ENCODE measurements at places on chromosomes 1 and 21.

GRCh38 chr1:15276691-15277446, 29.8 kb downstream of the FHAD1 start:
- DNase-seq, result no peak

- no peak for DNase-seq
Measured at GRCh38 chr1:225848030-225848955, 33.9 kb downstream of the TMEM63A start.

DNA sequence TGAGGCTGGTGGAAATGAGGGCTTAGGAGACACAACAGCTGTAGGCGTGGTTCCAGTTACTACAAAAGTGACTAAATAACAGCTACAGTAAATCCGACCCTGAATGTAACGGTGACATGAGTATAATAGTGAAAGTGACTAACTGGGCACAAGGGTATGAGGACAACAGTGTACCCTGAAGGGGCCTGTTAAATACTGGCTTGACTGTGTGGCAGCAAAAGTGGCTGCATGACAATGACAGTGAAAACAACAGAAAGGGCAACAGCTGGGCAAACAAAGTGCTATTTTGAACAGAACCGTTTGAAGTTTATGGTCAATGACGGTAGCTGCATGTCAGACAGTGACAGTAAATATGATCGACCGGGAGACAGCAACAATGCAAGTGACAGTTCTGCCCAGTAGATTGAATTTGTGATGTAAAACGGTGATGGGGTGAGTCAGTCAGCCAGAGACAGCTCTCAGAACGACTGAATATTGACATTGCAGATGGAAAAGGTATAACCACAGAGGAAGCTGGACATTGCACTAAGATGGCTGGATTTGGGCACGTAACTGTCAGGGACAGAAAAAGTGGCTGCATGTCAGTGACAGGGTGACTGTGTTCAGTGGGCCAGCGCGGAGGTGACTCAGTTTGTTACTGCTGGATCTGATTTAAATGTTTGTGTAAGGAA, 1.2 kb upstream of the ZBTB40 start:
- no peak for DNase-seq

DNA sequence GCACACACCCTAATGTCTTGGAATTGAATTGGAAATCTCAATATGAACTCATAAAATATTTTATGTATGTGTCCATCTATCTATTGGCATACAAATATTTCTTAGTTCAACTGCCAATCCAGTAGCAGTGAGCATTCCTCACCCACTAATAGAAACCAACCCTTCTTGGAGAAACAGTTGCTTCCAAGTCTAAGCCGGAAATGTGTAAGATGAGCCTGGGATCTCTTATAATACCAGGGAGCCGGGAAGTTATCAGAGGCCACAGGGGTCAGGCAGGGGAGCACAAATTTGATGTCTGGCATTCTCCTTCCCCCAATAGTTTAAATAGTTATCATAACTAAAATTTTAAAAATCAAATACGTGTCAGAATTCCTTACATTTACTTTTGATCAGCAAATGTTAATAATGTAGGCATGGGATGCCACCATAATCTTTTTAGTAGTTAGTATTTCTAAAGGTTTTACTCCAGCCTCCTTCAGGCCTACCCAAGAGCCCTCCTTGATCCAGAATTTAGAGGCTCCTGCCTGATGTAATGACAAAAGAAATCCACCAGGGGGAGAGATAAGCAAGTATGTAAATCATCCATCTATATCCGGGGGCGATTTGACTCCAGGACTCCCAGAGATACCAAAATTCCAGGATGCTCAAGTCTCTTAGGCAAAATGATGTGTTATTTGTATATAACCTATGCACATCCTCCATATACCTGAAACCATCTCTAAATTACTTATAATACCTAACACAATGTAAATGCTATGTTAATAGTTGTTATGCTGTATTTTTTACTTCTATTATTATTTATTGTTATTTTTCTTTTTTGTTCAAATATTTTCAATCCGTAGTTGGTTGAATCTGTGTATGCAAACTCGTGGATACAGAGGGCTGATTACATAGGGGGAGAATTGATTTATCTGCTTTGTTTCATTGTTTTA, 218.7 kb upstream of the COA6 start:
- no peak for DNase-seq

GRCh38 chr1:36115931-36116330, 9.1 kb downstream of the COL8A2 start:
- no peak for DNase-seq

DNA sequence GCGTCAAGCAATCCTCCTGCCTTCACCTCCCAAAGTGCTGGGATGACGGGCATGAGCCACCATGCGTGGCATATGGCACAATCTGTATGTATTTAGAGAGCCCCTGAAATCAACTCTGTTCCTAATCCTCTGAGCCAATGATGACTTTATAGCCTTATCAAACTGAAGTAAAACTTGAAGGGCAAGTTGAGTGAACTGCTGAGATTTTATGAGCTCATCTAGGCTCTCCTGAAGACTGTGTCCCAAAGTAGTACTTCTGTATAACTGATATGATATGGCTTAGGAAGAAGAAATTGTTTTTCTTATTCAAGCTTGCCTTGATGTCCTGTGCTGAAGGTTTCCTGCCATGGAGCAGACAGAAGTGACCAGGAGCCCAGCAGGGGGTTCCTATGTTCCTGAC, 23.7 kb upstream of the NKAIN1 start:
- DNase-seq, result no peak

- DNase-seq, result no peak
Measured at GRCh38 chr1:188170935-188171334, 1342.2 kb downstream of the PLA2G4A start.

DNA sequence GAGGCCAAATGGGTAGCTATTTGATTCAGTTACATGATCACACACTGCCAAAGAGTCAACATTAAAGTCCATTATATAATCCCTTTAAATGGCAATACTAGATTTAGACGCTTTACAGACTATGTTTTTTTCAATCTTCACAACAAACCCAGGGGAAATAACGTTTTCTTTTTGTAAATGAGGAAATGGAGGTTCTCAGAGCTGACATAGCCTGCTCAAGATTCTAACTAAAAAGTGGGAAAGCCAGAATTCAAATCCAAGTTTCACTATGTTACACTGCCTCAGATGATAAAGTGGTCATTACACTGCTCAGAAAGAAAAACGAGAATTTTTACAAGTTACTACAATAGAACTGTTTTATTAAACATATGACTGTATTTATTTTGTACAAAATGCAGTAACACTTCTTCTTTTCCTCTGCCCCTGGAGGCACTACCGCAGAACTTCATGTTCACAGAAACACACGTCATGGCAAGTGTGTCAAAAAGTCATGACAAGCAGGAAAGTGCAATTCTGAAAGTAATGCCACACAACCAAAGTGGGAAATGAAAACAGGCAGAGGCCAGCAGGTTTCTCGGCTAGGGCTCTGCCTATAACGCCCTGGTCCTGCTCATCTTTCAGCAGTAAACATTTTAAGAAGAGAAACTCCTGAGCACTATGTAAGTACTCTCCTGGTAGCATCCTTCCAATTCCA, 19.0 kb downstream of the THEMIS2 start:
- no peak for DNase-seq

GRCh38 chr1:58754073-58754613, 29.7 kb downstream of the JUN start:
- DNase-seq, result no peak

DNA sequence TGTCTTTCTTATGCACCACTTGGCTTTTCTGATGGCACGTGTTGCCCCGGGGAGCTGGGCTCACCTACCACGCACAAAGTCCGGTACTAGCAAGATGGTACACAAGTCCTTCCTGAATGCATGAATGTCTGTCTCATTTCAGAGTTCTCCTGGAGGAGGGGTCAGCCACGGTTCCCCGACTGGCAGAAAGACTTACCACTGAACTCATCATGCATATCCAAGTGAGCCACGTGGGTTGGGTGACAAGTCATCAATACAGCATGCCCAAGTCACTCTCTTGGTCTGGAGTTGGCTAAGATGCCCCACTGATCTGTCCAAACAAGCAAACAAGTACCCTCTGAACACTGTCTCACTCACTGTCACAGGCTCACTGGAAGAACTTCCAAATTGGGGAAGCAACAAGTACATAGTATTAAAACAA, 28.6 kb upstream of the MX1 start:
- DNase-seq, result no peak

DNA sequence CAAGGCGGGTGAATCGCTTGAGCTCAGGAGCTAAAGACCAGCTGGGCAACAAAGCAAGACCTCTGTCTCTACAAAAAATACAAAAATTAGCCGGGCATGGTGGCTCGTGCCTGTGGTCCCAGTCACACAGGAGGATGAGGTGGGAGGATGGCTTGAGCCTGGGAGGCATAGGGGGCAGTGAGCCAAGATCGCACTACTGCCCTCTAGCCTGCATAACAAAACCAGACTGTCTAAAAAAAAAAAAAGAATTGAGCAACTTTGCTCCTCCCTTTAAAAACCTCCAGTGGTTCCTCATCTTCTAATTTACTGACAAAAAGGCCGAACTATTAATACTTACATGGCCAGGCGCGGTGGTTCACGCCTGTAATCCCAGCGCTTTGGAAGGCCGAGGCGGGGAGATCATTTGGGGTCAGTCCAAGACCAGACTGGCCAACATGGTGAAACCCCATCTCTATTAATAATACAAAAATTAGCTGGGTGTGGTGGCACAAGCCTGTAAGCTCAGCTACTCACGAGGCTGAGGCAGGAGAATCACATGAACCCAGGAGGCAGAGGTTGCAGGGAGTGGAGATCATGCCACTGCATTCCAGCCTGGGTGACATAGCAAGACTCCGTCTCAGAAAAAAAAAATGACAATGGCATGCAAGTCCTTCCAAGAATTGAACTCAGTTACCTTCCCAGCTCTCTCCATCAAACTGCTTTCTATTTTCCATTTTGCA, 4.4 kb downstream of the ACBD3 start:
- no peak for DNase-seq

GRCh38 chr1:175399795-175400194, 207.2 kb upstream of the KIAA0040 start:
- no peak for DNase-seq

GRCh38 chr1:66083003-66083402, 290.3 kb downstream of the PDE4B start:
- DNase-seq, result no peak

DNA sequence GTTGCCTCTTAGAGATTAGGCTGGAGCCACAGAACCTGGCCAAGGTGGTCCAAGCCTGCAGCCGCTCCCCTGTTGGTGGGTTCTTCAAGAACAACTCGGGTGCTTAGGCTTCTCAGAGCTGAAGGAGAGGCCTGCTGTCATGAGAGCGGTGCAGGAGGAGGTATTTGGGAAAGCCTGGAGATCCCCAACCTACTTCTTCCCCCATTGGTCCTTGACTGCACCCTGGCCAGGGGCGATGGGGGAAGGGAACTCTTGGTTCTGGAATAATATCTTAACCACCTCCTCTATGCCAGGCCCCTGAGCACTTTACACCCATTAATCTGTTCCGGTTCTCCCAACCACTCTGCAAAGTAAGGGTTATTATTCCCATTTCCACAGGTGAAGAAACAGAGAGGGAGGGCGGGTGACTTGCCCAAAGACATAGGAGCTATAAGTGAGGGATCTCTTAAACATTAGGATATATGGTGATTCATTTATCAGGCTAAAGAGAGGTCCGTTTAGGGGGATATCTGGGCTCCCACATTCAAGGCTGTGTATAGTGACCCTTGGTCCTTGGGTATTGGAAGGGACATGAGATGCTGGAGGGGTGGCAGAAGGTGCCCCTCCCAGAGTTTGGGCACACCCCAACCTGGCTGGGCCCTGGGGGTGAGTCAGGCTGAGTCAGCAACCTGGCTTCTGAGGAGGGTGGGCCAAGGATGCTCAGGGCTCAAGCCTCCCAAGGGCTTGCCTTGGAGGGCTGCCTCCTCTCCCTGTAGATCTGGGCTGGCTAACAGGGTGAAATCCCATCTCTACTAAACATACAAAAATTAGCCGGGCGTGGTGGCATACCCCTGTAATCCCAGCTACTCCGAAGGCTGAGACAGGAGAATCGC, 5.2 kb downstream of the TRNP1 start:
- no peak for DNase-seq

GRCh38 chr1:55600242-55600641, 385.1 kb upstream of the USP24 start:
- DNase-seq, result no peak

- DNase-seq, result no peak
Measured at GRCh38 chr21:38843806-38844503, 38.2 kb downstream of the ETS2 start.

DNA sequence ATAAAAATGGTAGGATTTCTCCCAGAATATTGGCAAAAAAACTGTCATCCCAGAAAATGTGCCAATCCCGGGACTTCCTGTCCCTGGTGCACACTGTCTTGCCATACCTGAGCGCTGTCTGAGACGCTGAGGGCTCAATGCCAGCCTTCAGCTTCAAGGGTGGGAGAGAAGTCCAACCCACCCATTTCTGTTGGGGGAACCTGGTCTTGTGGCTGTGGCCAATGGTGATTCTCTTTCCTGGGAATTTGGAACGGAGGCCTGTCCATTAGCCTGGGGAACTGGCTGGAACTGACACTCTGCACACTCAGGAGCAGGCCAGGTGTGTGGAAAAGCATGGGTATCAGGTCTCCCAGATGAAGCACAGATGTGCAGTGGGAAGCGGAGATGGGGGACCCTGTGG, 6.7 kb downstream of the MTHFR start:
- DNase-seq, result no peak

DNA sequence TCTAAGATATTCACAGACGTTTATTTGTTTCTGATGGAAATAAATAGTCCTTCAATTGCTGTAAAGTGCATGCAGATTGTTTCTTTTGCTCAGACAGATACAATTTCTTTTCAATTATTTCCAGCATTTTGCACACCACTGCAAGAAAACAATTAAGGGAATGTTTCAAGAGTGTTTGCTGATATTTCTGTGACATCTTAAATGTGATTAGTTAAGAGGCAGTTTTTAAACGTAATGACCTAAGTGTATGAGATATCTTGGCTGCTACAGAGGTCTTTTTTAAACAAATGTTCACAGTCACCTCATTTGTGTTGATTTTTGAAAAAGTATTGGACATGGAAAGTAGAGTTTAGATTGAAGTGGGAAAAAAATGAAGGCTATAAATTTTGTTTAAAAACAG, 262.3 kb upstream of the BRINP3 start:
- peak; percentile 55 for DNase-seq

GRCh38 chr1:116408193-116408592, 35.1 kb downstream of the ATP1A1 start:
- no peak for DNase-seq

DNA sequence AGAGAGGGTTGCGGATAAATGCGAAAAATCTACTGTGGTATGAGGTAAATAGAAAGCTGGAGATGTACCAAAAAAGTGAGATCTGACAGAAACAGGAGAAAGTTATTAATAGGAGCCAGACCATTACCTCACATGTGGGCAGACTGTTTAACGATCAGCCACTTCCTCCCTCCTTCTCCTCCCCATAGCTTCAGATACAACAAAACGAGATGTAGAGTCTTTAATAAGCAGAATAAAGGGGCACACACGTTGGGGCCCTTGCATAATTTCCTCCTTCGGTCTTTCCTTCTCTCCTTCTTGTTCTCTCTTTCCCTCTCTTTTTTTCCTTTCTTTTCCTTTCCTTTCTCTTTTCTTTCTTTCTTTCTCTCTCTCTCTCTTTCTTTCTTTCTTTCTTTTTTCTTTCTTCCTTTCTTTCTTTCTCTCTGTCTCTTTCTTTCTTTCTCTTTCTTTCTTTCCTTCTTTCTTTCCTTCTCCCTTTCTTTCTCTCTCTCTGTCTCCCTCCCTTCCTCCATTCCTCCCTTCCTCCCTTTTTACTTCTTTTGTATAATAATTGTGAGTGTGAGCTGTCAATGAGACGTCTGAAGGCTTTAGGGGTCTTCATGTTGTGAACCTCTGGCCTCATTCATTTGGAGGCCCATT, 242.1 kb downstream of the GRIK1 start:
- DNase-seq, result no peak

GRCh38 chr1:19504796-19505692, 19.7 kb upstream of the CAPZB start:
- DNase-seq, result peak; percentile 91

GRCh38 chr1:25710583-25711347, 89.2 kb upstream of the SELENON start:
- no peak for DNase-seq

Measured in right lung (tissue), 10 donors.